Fibroblast of skin of right biceps (primary cell): ENCODE measurements at places on chromosomes 3 and 15.
A peak's percentile ranks its signal among the peaks of the same experiment; 100 is the strongest.

DNA sequence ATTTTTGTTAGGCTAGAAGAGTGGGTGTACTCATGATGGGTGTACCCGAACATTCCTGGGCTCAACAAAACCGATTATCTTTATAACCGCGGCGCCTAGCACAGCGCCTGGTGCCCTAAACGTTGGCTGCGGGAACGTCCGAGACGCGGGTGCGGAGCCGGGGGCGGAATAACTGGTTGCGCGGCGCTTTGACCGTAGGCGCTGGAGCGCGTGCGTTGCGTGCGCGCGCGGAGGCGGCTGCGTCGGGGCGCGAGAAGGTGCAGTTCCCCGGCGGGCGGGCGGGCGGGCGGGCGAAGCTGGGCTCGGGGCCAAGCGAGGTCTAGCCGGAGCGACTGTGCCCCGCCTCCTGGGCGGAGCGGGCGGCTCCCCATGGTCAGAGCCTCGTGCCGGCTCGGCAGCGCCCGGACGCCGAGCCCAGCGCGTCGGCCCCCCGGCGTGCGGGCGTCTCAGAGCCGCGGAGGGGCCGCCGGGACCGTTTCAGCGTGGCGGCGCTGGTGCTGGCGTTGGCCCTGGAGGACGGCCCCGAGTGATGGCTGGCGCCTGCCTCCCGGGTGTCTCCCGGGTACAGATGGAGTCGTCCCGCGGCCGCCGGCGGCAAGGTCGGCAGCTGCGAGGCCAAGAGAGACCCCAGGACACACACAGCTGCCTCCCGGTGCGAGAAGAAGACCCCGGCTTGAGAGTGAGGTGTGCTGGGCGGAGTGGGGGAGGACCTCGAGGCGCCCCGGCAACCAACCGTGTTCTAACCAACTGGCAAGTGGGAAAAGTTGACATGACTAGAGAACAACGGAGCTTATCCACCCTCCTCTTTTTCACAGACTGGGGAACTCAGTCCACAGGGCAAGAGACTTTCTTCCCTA lies at the start of gene PLAAT1:
Gene PLAAT1 (plus strand): TSS at position 373 of the 857 bp plus-strand sequence. CDS start 14,429 bp downstream, outside the sequence.
- DNase-seq: peak; percentile 81

DNA sequence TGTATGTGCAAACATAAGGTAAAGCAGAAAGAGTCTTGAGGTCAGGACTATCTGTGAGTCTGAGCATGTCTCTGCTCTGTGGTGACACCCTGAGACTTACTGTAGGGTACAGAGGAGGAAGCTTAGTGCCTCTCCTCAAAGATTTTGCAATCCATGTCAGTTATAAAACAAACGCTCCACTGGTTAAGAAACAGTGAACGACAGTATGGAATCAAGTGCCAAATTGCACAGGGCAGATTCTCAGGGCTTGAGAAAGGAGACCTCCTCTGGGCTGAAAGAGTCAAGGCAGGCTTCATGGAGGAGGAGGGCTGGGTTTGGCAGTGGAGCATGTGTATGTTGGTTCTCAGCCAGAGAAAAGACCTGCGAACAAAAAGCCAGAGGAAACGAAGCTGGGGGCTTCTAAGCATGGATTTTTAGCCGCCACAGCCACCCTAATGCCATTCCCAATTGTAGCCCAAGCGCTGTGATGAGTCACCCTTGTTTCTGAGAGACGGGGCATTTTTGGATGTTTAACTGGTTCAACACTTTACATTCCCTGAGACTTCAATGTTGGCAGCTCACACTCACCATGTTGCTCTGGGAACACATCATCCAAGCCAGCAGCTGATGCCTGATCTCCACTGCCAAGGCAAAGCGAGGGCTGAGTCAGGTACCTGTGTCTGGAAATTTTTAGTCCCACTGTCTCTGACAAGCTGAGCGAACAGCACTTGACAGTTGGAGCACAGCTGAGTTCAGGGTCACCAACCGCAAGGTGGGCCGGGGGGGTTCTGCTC lies 3.4 kb upstream of the DGKG start:
- peak; percentile 6 for DNase-seq

DNA sequence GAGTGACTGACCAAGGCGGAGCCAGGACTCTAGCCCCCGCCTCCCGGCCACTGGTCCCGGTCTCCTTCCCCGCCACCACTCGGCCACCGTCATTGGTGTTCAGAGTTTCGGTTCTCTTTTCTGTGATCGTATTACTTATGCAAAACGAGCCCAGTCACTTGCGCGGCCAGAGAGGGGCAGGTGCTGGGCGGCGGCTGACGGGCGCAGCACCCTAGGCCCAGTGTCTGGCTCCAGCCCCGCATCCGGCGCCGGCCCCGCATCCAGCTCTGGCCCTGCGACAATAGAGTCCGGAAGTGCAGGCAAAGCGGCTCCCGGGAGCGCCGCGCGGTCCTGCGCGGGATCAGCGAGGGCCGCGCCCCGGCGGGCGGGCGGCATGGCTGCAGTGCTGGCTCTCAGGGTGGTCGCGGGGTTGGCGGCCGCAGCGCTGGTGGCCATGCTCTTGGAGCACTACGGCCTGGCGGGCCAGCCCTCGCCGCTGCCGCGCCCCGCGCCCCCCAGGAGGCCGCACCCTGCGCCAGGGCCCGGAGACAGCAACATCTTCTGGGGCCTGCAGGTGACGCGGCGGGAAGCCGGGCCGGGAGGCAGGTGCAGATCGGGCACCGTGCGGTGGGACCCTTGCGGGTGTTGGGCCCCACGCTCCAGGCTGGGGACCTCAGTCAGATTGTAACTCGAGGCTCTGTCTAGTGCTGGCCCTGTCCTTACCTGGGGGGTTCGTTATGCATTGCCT lies at the start of gene TMEM62:
Gene TMEM62 (plus strand): TSS at position 157 of the 727 bp plus-strand sequence. CDS start 217 bp downstream, at position 374.
- DNase-seq: peak; percentile 57

DNA sequence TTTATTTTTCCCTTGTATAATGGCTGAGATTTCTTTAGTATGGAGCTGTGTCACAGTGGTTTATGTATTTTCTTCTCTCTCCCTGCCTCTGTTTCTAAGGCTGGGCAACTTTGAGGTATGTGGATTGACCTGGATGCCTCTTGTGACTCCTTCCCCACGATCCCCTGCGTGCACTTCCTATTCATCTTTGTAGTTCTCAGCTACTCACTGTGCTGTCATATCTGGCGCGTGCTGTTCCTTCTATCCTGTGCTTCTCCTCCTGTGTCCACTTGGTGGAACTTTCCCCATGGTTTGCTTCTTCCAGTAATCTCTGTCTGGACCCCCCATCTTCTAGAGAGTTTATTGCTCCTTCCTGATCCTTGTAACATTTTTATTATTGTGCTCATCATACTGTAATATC lies 97.3 kb downstream of the AKAP13 start:
- DNase-seq: peak; percentile 67

- DNase-seq: no peak
Observed at GRCh38 chr15:40443846-40444245, 3.1 kb downstream of the BAHD1 start.

GRCh38 chr3:71183549-71183948 lies 400.0 kb downstream of the FOXP1 start:
- DNase-seq: no peak

DNA sequence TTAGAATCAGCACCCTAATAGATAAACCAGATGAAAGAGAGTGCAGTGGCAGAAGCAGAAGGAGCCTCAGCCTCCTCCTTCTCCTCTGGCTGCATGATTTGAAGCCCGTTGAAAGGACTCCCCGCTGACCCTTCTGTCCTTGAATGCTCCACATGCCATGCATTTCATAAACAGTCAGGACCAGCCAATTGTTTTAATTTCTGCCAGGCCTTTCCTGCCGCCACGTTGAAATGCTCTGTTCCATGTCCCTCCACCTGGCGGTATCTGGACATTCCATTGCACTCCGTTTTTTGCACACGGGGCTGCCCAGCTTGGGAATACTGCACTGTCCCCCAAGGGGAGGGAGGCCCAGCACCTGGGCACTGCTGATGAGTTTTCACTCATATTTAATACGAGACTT lies 35.2 kb upstream of the GLCE start:
- DNase-seq: no peak

GRCh38 chr15:73997986-73998385 lies 3.5 kb downstream of the PML start:
- no peak for DNase-seq

DNA sequence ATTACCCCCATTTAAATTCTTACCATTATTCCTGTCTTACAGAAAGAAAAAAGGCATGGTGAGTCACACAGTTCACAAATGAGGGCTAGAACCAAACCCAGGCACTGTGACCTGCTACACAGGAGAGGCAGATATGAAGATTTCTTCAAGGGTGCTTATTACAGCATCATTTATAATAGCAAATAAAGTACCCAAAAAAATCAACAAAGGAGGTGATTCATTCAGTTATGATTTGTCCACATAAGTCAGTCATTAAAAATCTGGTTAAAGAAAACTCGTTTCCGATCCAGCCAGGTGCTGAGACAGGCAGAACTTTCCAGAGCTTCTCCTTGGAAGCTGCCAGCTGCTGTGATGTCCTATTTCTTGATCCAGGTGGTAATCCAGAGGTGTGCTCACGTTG lies 7.5 kb upstream of the LOXL1 start:
- no peak for DNase-seq

DNA sequence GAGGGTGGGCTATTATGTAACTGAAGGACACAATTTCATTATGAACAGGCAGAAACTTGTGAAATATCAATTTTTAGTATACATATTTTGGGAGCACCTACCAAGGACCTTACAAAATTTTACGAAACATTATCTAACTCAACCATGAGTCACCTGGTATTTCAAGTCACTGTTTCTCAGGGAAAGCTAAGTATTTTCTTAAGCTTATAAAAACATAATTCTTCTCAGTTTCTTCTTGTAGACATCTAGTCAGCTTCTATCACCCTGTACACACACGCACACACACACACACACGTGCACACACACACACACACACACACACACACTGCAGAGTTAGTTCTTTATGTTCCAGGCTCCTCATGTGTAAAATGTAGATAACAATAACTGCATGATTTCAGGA lies 658.3 kb downstream of the TUSC7 start:
- peak; percentile 16 for DNase-seq

DNA sequence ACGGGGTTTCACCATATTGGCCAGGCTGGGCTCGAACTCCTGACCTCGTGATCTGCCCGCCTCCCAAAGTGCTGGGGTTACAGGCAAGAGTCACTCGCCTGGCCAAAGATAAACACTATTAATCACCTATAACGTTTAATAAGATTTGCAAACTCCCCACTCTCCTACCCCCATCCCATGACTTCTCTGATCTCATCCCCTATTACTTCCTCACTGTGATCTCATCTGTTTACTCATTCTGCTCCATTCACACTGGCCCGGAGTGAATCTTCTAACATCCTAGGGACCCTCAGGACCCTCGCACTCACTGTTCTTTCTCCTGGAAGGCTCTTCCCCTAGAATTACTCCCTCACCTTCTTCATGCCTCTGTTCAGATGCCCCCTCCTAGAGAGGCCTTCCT lies 78.9 kb downstream of the DGKG start:
- DNase-seq: peak; percentile 45

DNA sequence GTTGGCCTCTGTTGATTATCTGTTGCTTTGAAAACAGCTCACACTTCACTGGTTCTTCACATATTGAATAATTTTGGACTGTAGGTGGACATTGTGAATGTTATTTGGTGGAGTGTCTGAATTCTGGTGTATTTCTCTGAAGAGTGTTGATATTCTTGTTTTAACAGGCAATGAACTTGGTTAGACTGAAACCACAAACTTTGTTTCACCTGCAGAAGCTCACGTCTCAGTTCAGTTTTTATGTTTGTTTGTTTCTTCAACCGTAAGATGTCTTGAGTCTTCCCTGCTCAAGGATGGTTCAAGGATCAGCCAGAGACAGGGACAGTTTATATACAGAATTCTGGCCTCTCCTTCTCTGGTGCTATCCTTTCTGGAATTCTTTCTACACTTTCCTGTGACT lies 43.6 kb downstream of the C3orf20 start:
- no peak for DNase-seq

DNA sequence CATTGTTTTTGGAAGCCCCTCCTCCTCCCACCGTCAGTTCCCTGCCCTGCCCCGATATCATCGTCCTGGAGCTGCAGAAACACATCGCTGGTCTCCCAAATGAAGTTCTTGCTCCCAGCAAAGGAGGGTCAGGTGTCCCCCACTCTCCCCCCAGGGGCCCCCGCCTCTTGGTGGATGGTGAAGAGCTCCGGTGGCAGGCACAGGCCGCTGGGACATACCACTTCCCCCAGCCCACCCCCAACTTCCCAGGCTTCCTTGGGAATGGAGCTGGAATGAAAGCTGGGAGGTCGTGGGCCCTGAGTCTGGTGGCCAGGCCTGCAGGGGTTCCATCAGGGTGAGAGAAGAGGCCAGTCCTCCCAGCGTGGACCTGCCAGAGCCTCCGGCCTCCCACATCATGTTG lies 137.7 kb downstream of the CHSY1 start:
- no peak for DNase-seq

DNA sequence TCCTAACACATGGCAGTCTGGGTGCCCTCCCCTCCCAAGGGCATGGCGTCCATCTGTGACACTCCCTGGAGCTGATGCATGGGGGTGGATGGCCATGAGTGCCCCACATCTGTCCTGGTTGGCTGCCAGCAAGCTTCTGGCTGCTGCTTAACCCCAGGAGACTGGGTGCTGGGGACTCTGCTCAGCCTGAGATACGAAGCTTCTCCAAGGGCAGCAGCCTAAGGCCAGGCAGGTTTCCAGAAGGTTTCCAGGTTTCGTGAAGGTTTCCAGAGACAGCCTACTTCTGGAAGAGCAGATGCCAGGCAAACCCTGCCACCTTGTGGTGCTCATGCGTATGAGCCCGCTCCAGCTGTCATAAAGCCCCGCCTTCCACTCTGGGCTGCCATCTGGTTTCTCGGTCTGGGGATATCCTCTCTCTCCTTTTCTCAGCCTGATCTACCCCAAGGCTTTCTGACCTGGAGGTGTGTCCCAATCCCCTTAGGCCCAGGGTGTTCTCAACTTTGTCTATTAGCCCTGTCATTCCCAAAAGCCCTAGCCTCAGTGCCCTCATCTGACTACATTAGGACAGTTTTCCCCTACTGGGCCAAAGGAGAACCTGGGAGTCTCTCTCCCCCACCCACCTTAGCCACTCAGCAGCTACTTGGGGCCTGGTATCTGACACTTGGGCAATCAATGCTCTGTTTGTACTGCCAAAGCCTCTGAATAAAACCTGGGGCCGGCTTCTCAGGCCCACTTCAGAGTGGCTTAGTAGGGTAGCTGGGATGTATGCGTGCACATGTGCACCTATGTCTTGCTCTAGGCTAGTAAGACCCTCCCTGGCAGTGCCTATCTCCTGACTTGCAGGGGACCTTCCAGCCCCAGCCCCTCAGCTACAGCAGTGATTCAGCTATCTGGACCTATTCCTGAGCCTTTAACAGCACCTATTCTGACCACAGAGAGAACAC lies 12.0 kb downstream of the MRPL46 start:
- DNase-seq: peak; percentile 72

DNA sequence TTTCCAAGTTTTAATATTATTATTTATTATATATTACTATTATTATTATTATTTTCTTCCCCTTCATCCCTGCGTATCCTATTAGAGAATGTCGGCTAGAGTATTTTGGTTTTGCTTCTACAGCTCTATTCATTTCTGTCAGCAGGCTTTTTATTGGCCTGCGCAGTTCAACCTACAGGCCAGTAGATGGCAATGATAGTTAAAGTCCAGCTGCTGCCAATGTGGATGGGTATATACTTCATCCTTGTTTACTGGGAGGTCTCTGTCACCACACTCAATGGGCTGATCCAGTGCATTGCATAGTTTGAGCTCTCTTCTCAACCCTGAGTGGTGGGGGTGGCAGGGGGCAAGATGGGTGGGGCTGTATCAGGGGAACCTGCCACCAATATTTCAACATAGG lies 799.8 kb downstream of the NSUN3 start:
- peak; percentile 7 for DNase-seq
